GM12878 (cell line): ENCODE measurements at places on chromosomes 11 and 22.

- H3K4me3 ChIP-seq = no peak overlapping the region
- no peak overlapping the region for H3K27ac ChIP-seq
- peaks cover 13% of the 10 kb centered on the region; the same call in 1 of the 2 replicates for H3K4me1 ChIP-seq
- H3K36me3 ChIP-seq = peaks cover 15% of the 10 kb centered on the region
- DNase-seq = no peak
Observed at GRCh38 chr11:126348806-126349582, 6.5 kb upstream of the ST3GAL4 start.

DNA sequence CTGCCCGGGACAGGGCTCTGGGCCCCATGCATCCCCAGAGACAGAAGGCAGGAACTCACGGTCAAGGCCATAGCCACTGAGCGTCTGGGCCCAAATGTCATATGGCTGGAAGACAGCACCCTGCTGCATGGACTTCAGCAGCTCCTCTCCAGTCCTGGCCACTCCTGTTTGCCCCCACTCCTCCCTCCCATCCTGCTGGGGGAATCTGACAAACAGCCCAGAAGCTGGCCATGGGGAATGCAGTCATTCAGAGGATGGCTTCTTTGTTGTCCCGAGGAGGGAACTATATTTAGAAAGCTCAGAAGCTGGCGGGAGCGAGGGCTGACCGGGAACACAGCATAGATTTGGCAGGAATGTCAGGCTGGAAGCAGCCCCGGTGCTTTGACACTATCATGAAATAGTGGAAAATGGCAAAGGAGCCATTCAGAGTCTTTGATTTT lies 35.0 kb downstream of the DKK3 start:
- H3K27me3 ChIP-seq = no peaks in the 10 kb centered on the region; the same call in 1 of the 2 replicates
- no peak for DNase-seq
- H3K4me3 ChIP-seq = no peak overlapping the region
- no peaks in the 10 kb centered on the region for H3K4me1 ChIP-seq

GRCh38 chr11:86374586-86374985 lies at the start of gene CCDC81:
CCDC81 (plus strand) TSS chr11:86374887; CDS start chr11:86375164, 277 bp downstream.
- H3K36me3 ChIP-seq = no peaks in the 10 kb centered on the region
- no peak for DNase-seq
- H3K27ac ChIP-seq = no peak within 1 kb of the TSS
- no peaks in the 10 kb centered on the region for H3K27me3 ChIP-seq

DNA sequence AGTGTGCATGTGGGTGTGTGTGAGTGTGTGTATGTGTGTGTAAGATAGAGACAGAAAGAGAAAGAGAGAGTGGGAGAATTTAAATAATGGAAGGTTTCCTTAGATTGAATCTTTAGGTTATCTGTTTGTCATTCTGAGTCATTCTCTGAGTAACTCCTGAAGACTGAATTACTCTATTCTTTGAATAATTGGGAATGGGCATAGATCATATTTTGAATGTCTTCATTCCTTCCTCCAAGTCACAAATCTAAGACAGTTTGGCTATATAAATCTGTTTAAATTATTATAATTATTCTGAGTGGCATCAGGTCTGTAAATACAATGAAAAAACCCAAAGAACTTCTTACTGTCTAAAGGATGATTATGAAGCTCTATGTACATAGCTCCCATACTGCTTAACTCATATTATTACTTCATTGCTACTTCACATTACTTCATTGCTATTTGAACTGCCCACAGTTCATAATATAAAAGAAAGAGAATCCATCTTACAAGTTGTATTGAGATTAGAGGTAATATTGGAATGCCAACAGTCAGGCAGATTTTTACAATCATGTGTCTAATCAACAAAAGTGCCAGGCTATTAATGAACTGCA lies 346.6 kb upstream of the CCDC179 start:
- no peak overlapping the region for H3K4me3 ChIP-seq
- no peak for DNase-seq
- no peaks in the 10 kb centered on the region for H3K27me3 ChIP-seq
- H3K4me1 ChIP-seq = no peaks in the 10 kb centered on the region

DNA sequence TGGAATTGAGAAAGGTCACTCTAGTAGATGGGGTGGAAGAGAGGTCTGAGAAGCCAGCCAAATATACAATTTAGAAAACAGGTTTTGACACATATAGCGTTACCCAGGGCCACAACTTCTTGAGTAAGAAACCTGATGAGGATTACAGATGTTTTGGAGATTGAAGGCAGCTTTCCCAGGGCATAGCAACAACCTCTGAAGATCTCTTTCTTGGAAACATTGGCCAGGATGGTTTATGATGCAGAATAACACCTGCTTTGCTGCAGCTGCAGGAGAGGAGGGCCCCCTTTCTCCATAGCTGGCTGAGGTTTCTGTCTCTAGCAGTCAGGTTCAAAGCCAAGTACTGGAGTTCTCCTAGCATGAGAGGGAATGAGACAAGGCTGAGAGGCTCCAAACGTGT lies 75.1 kb upstream of the NUP50 start:
- no peak overlapping the region for H3K27ac ChIP-seq
- no peaks in the 10 kb centered on the region; the same call in 1 of the 2 replicates for H3K27me3 ChIP-seq
- no peaks in the 10 kb centered on the region for H3K4me1 ChIP-seq
- H3K4me3 ChIP-seq = no peak overlapping the region

DNA sequence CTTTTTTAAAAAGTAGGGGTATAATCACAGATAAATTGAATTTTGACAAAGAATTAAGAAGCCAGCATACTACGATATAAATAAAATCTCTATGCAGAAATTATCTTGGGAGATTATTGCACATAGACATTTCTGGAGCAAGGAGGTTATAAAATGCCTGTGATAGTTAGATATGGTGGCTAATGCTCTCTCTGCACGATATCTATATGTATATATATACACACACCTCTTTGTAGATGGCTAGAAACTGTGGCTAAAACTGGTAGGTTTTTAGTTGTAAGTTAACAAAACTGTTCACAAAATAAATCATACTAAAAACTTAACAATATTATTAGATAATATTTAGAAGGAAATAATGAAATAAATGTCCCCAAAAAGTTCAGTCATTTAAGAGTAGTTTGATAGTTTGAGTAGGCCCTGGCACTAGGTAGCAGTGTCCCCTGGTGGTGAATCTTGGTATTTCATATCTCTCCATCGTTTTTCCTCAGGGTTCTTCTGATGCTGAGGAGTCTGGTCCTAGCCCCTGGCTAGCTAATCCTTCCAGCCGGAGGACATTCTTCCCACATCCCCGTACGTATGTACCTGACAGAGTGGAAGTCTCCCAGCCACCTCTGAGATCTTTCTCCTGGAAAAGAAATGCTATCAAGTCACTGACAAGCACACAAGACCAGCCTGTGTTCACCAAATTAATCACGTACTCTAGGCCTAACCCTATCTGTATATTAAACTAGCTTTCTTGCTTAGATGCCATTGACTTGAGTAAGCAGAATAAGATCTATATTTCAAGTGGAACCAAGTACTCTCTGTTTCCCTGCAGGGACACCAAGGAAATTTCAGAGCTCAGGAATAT lies 32.2 kb downstream of the ART5 start:
- H3K27me3 ChIP-seq = peaks cover 4% of the 10 kb centered on the region; the same call in 1 of the 2 replicates
- no peaks in the 10 kb centered on the region for H3K36me3 ChIP-seq

GRCh38 chr11:75946531-75947530 lies 131.8 kb downstream of the UVRAG start:
- peaks cover 21% of the 10 kb centered on the region for H3K4me1 ChIP-seq
- H3K27me3 ChIP-seq = no peaks in the 10 kb centered on the region
- no peak overlapping the region for H3K4me3 ChIP-seq
- H3K27ac ChIP-seq = peak overlapping the region; percentile 50
- no peak for DNase-seq

GRCh38 chr22:38700270-38700788 lies 414 bp downstream of the JOSD1 start:
- no peak for DNase-seq
- peak overlapping the region; percentile 86 for H3K4me3 ChIP-seq
- peaks cover 12% of the 10 kb centered on the region for H3K4me1 ChIP-seq
- H3K27me3 ChIP-seq = no peaks in the 10 kb centered on the region

GRCh38 chr22:44523981-44524759 lies 26.1 kb upstream of the RTL6 start:
- H3K27me3 ChIP-seq = peaks cover 3% of the 10 kb centered on the region
- H3K27ac ChIP-seq = no peak overlapping the region
- no peak overlapping the region for H3K4me3 ChIP-seq
- H3K36me3 ChIP-seq = no peaks in the 10 kb centered on the region

GRCh38 chr11:6333095-6333494 lies 12.8 kb upstream of the CAVIN3 start:
- DNase-seq = no peak
- H3K36me3 ChIP-seq = no peaks in the 10 kb centered on the region
- no peaks in the 10 kb centered on the region for H3K4me1 ChIP-seq
- no peak overlapping the region for H3K27ac ChIP-seq
- no peak overlapping the region for H3K4me3 ChIP-seq
- H3K27me3 ChIP-seq = no peaks in the 10 kb centered on the region

DNA sequence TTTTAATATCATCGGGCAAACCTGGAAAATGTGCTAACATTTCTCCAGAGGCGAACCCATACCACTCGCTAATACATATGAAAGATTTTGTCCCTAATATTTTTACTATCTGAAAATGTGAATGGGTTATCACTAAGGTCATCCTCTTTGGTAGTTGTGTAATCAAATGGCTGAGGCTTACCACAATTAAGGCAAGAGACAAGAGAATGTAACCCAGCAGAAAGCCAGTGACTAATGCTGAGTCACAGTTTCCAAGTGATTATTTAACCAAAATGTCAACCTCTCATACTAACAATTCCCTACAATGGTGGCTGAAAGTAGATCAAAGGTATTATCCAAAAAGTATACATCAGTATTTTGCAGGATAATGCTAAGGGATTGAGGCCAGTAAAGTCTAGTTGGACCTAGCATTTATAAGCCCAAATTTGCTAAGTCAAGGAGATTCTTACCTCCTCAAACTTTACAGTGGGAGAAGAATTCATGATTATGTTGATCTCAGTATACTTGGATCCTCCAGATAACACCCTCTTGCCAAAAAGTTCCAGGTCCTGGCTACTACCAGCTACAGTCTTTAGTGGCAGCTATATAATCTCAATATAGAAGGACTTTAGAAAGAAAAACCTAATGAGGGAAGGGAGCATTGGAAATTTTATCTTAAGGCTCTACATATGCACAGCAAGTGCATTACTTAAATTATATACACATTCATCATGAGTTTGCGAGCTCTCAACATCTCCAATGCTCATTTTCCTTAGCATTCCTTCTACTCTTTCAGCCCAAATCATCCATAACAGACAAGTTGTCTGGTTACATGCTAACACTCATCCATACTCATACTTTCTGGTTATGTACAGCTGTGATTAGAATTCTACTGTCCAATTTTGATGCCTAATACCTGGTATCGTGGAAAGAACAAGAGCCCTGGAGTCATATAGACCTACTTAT lies 25.4 kb downstream of the SIK3 start:
- no peaks in the 10 kb centered on the region for H3K27me3 ChIP-seq
- peaks cover 38% of the 10 kb centered on the region for H3K4me1 ChIP-seq
- H3K4me3 ChIP-seq = no peak overlapping the region
- peak; percentile 45 for DNase-seq
- no peaks in the 10 kb centered on the region for H3K36me3 ChIP-seq

- no peaks in the 10 kb centered on the region for H3K36me3 ChIP-seq
- DNase-seq = no peak
- H3K27me3 ChIP-seq = no peaks in the 10 kb centered on the region; the same call in 1 of the 2 replicates
- H3K4me1 ChIP-seq = peaks cover 3% of the 10 kb centered on the region; the same call in 1 of the 2 replicates
- no peak overlapping the region for H3K4me3 ChIP-seq
Observed at GRCh38 chr11:46133119-46133518, 11.9 kb upstream of the PHF21A start.

DNA sequence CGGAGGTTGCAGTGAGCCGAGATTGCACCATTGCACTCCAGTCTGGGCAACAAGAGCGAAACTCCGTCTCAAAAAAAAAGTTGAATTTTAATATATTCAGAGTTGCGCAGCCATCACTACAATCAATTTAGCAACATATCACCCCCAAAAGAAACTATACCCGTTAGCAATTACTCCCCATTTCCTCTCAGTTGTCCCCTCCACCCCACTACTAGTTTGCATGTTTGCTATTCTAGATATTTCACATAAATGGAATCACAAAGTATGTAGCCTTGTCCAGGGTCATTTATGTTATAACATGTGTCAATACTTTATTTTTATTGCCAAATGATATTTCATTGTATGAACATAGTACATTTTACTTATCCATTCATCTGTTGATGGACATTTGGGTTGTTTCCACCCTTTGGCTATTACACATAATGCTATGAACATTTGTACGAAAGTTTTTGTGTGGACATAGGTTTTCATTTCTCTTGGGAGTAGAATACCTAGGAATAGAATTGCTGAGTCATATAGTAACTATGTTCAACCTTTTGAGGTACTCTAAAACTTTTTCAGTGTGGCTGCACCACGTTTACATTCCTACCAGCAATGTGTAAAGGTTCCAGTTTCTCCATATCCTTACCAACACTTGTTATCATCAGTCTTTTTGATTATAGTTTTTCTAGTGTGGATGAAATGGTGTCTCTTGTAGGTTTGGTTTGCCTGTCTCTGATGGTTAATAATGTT lies 2.2 kb downstream of the ZNF143 start:
- no peaks in the 10 kb centered on the region for H3K27me3 ChIP-seq
- peaks cover 7% of the 10 kb centered on the region for H3K4me1 ChIP-seq
- peak; percentile 59 for DNase-seq
- peak overlapping the region; percentile 97 for H3K27ac ChIP-seq
- H3K36me3 ChIP-seq = no peaks in the 10 kb centered on the region
- H3K4me3 ChIP-seq = peak overlapping the region; percentile 64

DNA sequence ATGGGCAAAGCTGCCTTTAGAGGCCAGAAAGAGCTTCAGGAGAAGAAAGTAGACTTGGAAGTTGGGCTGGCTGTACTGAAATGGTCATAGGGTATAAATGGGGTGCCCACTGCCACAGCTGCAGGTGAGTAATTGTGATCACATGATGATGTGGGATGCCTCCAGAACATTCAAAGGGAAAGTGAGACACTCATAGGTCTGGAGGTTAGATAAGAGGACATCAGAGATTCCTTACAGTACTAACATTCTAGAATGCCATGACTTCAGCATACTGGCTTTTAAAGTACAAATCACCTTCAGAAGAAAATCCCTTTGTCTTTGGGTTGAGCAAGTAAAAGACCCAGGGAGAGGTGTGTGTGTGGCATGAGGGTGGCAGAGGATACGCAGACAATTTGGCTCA lies 419.2 kb downstream of the TENM4 start:
- H3K36me3 ChIP-seq = no peaks in the 10 kb centered on the region
- no peaks in the 10 kb centered on the region; the same call in 1 of the 2 replicates for H3K27me3 ChIP-seq
- H3K4me3 ChIP-seq = no peak overlapping the region
- no peak for DNase-seq
- H3K27ac ChIP-seq = no peak overlapping the region
- no peaks in the 10 kb centered on the region for H3K4me1 ChIP-seq

GRCh38 chr11:1487091-1487850 lies 692 bp upstream of the MOB2 start:
- no peaks in the 10 kb centered on the region for H3K27me3 ChIP-seq
- H3K4me3 ChIP-seq = no peak overlapping the region
- peaks cover 7% of the 10 kb centered on the region for H3K4me1 ChIP-seq
- H3K36me3 ChIP-seq = no peaks in the 10 kb centered on the region

GRCh38 chr11:77770629-77771028 lies 49.9 kb downstream of the RSF1 start:
- H3K4me1 ChIP-seq = no peaks in the 10 kb centered on the region
- no peak overlapping the region for H3K27ac ChIP-seq
- H3K27me3 ChIP-seq = no peaks in the 10 kb centered on the region
- no peak overlapping the region for H3K4me3 ChIP-seq
